NCI-H1694 (cell line): ENCODE measurements at places on chromosomes 4 and X.
A peak's percentile ranks its signal among the peaks of the same experiment; 100 is the strongest.

DNA sequence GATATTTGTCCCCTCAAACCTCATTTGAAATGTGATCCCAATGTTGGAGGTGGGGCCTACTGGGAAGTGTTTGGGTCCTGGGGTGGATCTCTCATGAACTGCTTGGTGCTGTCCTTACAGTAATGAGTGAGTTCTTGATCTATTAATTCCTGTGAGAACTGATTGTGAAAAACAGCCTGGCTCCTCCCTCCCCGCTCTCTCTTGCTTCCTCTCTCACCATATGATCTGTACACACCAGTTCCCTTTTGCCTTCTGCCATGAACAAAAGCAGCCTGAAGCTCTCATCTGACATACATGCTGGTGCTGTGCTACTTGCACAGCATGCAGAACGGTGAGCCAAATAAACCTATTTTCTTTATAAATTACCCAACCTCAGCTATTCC lies 11.2 kb upstream of the YIPF7 start:
- DNase-seq: no peak

DNA sequence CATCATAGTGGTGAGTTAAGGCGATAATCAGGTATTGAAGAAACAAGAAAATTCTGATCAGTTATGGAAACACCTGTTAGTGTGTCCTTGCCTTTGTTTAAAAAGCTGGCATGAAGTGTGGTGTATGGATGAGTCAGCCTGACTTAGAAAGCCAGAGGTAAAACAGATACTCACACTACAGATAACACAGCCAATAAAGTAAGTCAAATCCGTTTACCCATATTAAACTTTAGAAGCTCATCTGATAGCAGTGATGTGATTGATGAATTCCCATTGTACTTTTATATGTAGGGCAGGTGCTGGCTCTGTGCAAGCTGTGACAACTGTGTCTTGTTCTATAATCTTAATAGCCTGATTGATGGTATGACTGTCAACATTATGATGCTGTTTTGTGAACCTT lies 1392.7 kb upstream of the IGFBP7 start:
- DNase-seq: no peak

DNA sequence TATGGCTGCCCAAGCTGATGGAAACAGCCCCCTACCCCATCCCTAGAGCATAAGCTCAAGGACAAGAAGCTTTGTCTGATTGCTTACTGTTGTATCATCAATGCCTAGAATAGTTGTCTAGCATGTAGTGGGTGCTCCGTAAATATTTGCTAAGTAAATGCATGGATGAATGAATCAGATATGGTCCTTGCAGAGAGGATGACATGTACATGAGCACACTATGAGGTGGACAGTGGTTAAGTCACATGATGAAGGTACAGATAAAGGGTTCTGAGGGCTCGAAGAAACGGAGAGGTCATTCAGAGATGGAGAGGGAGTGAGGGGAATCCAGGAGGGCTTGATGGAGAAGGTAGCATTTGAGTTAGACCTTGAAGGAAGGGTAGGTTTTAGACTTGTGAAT lies 214.2 kb downstream of the RBMX2 start:
- no peak for DNase-seq

DNA sequence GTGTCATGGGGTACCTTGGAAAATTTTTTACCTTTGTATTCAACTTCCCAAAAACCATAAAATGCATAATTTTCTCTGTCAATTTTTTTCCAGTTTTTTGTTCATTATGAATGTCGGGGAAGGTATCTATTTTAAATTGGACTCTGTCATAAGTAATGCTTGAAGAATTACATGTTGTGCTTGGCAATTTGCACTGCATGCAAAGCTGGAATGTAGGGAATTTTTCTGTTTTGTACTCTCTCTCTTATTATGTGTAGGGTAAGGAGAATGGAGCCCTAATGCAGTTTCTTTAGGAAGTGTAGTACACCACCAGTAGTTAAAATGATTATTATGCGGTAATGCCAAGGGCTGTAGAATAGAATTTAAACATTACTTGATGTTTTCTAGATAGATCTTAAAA lies 137.7 kb upstream of the LIMCH1 start:
- DNase-seq: no peak

DNA sequence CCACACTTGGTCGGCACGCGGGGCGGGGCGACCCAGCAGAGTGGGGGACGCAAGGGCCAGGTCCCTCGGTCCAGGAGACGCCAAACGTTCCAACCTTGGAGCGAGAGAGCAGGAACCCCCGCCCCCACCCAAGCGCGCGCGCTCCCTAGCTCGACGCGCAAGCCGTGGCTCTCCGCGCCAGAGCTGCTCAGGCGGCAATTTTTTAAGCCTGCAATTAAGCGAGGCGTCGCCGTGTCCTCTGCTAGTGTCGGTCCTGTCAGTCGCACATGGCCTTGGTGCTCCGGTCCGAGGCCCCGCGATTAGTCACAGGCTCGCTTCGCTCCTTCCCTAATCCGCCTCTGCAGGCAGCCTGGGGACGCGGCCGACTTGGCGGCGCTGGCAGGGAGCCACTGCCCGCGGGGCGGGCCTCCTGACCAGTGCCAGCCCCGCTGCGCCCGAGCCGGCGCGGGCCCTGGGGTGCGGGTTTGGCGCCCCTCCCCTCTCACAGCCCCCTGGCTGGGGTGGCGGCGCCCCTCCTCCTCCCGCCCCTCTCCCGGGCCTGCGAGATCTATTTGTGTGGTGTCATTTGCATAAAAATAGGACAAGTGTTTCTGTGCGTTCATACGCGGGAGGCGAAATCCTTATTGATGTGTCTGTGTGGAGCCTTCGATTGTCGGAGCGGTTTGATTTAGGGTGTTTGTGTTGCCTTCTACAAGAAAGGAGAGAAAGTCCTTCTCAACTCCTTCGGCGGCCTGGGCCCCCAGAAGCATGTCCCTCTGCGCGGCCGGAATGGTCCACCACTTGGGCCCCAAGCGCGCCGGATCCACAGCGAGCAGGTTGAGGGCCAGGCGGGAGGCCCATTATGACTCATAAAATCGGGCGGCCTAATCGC lies 9.8 kb upstream of the BCOR start:
- peak; percentile 27 for DNase-seq

- no peak for DNase-seq
These were observed 16.3 kb upstream of the NEIL3 start for GRCh38 chr4:177293208-177294033.
